ENCODE measurements at places on chromosomes 5 and 9.

DNA sequence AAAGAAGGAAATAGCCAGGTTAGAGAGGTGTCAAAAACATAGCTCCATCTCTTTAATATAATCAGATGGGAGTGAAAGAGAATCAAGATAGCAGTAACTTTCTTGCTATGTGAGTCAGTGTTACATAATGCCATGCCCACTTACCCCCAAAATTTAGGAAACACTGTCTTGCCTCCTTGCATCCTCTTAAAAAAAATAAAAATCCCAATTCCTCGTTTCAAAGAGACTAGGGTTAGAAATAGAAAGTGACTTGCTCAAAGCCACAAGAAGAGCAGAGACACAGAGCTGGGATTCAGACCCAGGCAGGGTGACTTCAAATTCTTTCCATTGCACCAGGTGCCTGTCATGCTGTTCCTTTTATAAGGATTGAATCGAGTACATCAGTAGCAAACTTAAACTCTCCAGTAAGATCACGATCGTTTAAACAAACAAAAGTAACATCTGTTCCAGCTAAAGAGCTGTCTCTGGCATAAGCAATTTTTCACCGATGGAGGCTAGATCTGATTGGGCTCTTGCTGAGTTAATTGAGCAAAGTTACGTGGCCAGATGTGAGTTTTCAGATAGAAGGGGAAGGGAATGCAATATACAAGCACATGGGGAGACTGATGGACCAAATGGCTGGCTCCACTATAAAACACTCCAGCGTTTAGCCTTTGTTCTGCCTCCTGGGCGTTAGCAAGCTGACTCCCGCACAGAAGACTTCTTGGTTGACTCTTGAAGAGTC is 176.9 kb downstream of the PALM2AKAP2 start:
- no peak for DNase-seq

DNA sequence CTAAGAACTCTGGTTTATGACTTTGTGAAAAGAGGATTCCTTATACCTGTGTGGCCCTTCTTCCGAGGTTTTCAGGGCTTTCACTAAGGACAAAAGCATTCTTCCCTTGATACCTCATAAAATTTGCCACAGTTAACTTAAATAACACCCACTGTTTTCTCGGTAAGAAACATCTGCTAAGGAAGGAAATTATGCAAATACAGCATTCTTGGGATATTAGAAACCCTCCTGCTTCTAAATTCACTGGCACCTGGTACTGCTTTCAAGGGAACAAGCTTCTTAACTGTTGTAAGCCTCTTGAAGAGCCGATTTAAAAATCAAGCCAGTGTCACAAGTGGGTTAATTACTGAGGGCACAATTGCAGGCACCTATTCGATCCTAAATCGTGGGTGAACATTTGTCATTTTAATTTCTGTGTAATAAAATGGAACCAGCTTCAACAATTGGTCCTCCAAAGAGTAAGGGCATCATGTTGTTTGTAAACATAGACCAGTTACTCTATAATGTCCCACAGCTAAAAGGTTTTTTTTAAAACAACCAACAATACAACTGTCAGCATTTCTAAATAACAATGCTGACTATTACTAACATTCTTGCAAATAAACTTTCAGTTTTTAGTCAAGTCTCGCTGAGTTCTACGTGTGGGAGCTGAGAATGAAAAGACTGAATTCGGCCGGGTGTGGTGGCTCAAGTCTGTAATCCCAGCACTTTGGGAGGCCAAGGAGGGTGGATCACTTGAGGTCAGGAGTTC is 26.6 kb downstream of the AK3 start:
- no peak for DNase-seq

- peak; percentile 74 for DNase-seq
Measured at GRCh38 chr9:91164724-91165520, 196.8 kb downstream of the AUH start.

DNA sequence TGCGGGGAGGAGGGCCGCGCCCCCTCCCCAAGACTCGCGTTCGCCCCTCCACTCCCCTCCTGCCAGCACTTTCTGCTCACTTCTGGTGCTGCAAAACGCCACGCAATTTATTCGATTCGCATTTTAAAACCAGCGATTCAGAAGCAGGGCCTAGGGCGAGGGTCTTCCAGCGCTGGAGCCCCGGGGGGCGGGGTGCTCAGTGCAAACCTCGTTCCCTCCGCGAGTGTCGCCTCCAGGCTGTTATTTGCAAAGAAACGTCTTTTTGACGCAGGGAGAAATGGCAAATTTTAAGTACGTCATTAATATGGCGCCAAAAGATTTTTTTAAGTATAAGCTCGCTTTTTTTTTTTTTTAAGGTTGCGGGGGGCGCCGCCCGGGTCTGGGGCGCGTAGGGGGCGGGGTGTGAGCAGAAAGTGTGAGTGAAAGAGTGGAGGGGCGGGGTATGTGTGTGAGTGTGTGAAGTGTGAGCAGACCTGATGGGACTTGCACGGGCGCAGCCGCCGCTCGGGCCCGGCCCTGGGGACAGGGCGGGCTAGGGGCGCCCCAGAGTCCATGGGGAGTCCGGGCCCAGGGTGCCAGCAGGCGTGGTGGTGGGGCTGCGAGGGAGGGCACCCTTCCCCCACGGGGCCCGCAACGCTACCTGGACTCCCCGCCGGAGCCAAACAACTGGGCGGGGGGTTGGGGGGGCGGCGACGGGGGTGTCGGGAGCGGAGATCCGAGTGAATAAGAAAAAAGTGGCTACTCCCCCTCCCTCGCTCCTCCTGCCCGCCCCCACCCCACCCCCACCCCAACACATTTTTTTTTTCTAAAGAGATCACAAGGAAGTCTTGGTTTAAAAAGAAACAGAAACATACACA is at the start of gene JADE2:
Gene JADE2, plus strand, starts transcription at position 845 of the 857 bp plus-strand sequence. CDS start 10,188 bp downstream, outside the sequence.
- DNase-seq: peak; percentile 74

DNA sequence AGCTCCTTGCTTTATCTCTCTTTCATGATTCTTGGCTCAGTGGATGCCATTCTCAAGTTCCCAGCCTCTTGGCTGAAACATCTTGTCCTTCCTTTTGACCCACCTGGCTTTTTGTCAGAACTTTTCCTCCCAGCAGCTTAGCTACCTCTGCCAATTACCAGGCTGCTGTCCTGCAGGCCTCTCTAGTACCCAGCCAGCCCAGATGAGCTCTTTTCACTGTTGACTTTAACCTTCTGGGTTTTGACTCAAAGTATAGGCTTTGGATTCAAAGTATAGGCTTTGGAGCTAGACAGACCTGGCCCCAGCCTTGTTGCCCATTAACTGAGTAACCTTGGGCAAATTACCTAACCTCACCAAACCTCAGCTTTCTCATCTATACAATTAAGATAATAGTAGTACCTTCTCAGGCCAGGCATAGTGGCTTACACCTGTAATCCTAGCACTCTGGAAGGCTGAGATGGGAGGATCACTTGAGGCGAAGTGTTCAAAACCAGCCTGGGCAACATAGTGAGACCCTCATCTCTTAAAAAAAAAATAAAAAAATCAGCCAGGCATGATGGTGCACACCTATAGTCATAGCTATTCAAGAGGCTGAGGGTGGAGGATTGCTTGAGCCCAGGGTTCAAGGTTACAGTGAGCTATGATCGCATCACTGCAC is 6.6 kb upstream of the TMEFF1 start:
- DNase-seq: no peak
